Activated effector memory CD4-positive, alpha-beta T cell treated with Interleukin-2 at 50 U/mL for 16 hours (primary cell): ENCODE measurements at places on chromosomes 11 and 22.

DNA sequence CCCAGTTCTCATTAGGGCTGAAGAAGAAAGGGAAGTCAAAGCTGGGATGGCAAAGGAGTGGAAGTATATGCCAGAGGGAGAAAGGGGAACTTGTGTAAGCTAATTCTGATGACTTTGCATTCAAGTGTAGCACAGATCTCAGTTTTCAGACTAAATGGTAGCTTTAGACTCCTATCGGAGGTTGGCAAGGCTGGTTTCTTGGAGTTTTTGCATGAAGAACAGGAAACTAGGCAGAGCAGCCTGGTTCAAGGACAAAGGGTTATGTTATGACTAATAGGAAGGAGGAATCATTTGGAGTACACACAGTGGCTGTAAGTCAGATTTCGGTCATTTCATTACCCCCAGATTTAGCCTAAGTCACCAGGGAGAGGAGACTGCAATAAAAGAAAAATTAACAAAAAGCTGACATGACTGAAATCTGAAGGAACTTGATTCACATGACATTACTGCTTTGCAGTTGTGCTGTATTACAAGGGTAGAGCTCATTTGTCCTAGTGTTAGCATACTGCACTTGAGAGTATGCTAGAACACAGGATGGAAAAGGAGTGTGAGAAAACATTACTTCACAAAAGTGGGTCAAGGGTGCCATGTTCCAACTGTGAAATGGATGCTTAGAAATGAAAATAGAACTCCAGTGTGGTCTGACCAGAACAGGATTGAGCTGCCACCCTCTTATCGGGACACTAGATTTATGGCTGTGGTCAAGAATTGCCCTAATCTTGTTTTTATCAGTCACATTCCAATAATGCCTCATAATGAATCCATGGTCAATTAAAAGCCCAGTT lies 23.6 kb downstream of the ADM start:
- DNase-seq, result no peak

GRCh38 chr11:31141789-31142188 lies 227.8 kb downstream of the DCDC1 start:
- DNase-seq, result no peak

DNA sequence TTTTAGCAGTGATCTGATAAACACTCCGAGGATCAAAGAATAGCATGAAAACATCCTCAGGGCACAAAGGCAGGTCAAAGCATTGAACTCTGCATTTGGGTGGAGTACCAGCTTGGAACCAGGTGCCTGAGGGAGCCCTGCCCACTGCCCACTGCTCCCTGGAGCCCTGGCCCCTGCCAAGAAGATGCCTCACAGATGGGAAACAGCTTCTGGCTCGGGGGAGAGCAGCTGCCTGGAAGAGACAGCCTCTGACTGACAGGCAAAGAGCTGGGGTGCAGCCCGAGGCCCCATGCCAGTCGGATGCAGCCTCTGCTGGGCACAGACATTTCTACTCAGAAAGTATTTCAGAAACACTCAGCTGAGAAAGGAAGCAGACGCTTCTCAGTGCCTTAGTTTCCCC lies 13.2 kb downstream of the LMO1 start:
- no peak for DNase-seq

- DNase-seq, result no peak
Measured at GRCh38 chr11:95515371-95515770, 274.2 kb downstream of the FAM76B start.

DNA sequence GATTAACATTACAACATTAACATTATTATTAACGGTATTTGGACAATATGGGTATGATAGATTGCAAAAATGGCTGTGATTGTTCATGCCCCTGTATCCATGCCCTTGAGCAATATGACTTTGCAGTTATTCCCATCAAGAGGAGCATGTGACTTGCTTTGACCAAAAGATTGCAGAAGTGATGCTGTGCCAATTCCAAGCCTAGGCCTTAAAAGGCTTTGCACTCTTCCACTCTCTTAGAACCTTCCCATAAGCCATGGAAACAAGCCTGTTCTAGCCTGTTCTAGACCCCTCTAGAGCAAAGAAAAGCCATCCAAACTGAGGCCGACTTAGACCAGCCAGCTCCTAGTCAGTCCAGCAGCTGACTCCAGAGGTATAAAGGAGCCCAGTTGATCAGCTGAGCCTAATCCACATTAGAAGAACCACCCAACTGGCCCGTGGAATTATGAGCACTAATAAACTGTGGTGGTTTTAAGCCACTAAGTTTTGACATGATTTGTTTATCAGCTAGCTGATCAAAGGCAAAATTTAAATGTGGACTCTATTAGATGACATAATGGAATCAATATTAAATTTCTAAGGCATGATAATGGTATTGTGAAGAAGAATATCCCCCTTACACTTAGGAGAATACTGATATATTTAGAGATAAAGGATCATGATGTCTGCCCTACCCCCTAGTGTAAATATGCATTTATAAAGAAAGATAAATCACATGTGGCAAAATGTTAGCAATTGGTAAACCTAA lies 28.6 kb downstream of the RAB30 start:
- no peak for DNase-seq

DNA sequence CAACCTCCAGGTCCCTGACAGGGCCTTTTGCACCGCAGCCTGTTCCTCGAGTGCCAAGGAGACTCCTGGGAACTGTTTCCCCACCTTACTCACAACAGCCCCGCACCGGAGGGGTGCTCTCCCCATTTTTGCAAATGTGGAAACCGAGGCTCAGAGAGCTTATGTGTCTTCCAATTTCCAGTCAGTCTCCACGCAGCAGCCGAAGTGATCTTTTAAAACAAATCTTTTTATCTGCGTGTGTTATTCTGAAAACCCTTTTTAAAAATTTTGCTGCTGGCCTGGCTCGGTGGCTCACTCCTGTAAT lies 409 bp upstream of the TMEM134 start:
- DNase-seq, result no peak

DNA sequence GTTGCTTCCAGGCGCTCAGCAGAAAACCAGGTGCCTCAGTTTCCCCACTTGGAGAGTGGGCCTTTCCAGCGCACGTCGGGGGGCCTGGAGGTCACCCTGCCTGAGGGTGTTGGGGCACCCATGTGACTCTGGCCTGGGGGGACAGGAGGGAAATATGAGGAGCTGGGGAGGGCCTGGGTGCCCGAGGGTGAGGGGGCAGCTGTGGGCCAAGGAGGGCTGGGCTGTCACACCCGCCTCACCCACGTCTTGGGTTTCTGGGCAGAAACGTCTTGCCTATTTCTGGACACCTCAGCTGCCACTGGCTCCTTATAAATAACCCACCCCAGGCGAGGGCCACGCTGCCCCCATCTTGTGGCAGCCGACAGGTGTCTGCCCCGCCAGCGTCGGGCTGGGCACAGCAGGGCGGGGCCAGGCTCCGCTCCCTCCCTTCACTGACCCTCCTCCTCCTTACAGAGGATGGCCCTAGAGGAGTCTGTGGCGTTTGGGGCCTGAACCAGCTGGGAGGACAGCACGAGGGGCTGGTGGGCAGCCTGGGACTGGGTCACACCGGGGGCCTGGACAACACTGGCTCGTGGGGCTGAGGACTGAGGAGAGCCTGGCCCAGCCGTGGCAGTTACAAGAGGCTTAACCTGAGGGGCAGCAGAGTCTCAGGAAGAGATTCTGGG lies 1.5 kb downstream of the TNNT3 start:
- DNase-seq, result no peak

GRCh38 chr11:35594680-35595079 lies 23.6 kb upstream of the FJX1 start:
- no peak for DNase-seq

- DNase-seq, result no peak
Measured at GRCh38 chr11:118497831-118498230, 29.4 kb upstream of the TTC36 start.

GRCh38 chr22:49967706-49968208 lies 7.2 kb downstream of the PIM3 start:
- DNase-seq, result no peak

GRCh38 chr22:30876915-30877553 lies 91.5 kb downstream of the MORC2 start:
- no peak for DNase-seq

- no peak for DNase-seq
Measured at GRCh38 chr22:19875531-19876313, 21.0 kb upstream of the GNB1L start.

DNA sequence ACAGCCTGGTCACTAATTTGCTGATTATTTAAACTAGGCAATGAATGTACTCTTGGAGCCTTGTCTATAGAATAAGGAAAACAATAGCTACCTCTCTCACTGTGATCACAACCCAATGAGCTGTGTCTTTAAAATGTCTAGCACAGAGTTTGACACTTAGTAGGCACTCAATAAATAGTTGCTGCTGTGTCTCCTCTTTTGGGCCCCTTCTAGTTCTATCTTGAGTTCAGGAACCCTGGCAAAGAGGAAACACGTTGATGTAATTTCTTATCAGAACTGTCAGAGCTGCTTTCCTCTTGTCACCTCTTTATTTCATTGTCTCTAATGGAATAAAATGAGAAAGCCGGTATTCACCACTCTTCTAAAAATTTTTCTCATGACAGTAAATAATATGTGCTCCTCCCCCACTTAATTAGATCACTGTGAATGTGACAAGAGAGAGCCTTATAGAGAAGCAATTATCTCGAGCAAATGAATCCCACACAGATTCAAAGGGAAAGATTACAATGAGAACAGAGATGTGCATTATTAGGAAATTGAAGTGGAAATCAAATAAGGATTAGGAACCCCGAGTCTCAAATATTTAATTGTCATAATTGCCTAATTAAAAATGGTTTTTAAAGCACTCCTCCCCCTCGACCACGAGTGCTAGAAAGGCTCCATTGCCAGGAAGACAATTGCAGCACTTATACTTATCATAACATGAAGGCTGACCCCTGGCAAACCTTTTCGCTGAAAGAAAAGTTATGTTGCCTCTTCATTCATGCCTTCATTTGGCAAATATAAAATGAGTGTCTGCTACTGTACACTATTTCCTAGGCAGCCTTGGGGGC lies 175.0 kb upstream of the BDNF start:
- no peak for DNase-seq

GRCh38 chr11:132886335-132886734 lies 646.0 kb downstream of the OPCML start:
- DNase-seq, result no peak

DNA sequence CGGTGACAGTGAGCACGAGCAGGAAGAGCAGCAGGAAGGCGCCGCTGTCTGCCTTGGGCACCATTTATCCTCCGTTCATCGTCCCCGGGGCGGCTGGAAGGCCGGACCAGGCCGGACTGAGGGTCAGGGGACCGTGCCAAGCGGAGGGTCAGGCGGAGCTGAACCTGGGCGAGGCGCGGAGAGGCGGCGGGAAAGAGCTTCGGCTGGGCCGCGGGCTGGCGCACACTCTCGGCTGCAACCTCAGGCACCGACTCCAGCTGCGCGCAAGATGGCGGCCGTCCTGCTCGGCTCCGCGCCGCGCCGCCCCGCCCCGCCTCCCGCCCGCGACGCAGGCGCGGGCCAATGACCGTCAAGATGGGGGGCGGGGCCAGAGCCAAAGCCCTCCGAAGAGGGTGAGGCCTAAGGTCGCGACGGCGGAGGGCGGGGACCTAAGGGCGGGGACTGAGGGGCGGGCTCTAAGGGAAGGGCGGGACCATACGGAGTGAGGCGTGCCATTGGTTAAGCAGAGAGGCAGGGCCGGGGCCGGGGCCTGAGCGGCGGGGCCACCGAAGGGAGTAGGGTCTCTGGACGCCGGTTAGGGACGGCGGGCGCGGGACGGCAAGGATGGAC lies at the start of gene DGCR2:
Gene DGCR2, minus strand, starts transcription at position 270 of the 609 bp plus-strand sequence. Its CDS starts 206 bp downstream, at position 64.
- DNase-seq, result peak; percentile 93

DNA sequence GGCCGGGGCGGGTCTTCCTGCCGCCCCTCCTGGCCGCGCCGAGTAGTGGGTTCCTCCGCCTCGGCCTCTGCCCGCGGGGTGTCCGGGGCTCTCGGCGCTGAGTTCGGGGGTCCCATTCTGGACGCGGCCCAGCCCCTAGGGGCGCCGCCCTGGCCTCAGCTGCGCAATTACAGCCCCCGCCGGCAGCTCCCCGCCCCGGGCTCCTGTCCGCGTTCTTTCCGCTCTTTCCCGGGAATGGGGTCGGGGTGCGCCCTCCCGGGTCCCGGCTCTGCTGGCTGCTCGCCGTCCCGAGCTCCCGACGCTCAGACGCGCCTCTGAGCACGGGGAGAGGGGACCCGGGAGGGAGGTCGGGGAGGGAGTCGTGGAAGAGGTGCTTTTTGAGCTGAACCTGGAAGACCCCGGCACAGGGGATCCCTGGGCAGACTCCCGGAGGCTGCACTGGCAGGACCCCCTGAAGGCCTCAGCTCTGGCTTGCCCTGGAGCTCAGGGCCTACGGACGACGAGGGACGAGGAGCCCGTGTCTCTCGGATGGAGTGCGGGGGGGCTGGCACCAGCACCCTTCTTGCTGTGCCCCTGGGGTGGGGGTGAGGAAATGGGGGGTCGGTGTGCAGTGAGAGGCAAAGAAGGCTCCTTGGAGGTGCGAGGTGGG lies 558 bp downstream of the TSPAN4 start:
- no peak for DNase-seq

DNA sequence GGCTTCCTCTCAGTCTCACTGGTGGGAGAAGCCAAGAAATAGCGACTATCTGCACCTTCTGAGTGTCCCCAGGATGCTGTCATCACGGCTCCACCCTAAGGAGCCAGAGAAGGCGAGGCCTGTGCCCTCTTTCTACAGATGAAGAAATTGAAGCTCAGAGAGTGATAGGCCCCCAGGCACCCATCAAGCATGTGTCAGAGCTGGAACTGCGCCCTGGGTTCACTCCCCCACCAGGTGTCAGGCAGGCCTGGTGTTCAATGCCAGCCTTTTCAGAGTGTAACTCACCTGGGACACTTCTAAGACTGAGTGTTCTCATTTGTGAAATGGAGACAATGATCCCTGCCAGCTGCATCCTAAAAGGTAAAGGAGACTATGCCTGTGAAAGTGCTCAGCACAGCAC lies 127.3 kb upstream of the SEZ6L start:
- DNase-seq, result no peak

DNA sequence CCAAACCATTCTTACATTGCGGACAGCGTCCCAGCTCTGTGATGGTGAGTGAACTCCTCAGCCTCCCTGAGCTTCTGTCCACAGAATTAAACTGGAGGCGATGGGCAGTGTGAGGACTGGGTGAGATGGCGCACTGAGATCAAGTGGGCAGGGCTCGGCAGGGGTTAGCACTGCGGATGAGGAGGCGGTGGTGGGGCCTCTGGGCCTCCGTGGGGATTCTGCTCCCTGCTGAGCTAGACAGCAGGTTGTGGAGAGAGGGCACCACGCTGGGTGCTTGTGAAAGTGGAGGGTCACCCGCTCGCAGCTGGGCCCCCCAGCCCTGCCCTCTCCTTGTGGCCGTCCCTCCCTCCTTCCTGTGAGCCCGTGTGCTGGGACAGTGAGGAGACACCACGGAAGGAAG lies 25.6 kb upstream of the PARVG start:
- no peak for DNase-seq

DNA sequence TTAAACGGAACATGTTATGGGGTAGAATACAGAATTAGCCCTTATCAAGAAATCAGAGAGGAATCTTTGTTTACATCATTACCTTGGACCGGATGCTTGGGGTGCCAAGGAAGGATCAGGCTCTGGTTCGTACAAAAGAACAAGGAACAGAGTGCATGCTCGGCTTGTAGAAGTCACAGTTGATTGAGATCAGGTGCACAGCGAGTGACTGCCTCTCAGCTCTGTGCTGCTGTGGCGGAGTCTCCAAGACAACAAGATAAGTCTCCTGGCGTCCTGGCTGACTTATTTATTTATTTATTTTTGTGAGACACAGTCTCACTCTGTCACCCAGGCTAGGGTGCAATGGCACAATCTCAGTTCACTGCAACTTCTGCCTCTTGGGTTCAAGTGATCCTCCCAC lies 31.8 kb downstream of the GLB1L2 start:
- DNase-seq, result no peak
